Ammon's horn (tissue), 1 donor: ENCODE measurements at places on chromosomes 2 and 18.

GRCh38 chr2:109282360-109282759 is 153.4 kb downstream of the SH3RF3 start:
- no peak for DNase-seq

GRCh38 chr2:38156436-38156835 is 80.5 kb upstream of the CYP1B1 start:
- no peak for DNase-seq

- no peak for DNase-seq
Measured at GRCh38 chr2:239853121-239853520, 172.0 kb downstream of the NDUFA10 start.

GRCh38 chr2:233981574-233982420 is 64.6 kb downstream of the TRPM8 start:
- no peak for DNase-seq

DNA sequence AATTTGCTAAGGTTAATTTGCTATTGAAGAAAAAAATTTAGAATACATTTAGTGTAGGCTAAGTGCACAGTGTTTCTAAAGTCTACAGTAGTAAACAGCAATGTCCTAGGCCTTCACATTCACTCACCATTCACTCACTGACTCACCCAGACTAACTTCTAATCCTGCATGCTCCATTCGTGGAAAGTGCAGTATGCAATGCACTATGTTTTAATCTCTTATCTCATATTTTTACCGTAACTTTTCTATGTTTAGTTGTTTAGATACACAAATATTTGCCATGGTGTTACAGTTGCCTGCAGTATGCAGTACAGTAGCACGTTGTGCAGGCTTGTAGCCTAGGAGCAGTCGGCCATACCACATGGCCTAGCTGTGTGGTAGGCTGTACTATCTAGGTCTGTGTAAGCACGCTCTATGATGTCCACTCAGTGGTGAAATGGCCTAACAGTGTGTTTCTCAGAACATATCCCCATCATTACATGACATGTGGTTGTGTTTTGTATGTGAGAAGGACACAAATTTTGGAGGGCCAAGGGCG is 18.1 kb upstream of the RFX8 start:
- no peak for DNase-seq

DNA sequence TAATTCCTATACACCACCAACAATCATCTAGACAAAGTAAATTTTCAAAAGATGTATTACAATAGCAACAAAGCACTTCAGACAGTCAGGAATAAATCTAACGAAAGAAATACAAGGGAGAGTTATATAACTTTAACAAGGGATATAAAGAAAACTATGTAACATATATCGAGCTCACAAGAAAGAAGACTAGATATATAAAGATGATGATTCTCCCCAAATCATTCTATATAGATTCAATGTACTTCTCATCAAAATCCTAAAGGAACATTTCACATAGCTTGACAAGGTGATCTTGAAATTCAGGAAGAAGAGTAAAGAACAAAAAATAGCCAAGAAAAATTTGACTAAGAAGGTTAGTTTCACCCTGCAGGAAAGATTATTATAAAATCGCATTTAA is 179.4 kb downstream of the SP3 start:
- DNase-seq: no peak

GRCh38 chr2:44459739-44460138 is 98.0 kb downstream of the CAMKMT start:
- no peak for DNase-seq

DNA sequence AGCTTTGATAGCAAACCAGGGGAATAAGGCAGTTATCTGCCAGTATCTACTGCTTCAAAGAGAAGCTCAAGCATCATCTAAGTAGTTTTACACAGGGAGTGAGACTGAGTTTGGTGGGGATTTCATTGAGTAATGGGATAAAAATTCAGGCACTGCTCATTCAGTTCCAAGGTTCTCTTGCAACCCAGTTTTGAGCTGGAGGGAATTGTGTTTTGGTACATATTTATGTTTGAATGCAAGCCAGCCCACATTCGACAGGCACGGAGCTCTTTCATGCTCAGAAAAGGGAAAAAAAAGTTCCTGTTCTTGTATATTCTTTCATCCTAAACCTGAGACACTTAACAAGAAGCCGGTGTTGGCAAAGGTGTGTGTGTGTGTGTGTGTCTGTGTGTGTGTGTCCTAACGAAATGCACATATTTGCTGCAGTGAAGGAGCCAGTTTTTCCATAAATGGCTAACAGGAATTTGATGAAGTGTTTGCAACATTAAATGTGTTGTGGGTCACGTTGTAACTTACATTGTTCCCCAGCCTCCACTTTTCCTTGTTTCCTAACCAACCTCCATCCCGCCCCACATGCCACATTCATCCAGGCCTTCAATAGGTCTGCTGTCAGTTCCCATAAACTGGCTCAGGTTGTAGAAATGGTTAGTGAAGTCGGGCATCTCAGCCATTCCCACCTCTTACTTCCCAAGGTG is 311.1 kb downstream of the TXNL1 start:
- no peak for DNase-seq

DNA sequence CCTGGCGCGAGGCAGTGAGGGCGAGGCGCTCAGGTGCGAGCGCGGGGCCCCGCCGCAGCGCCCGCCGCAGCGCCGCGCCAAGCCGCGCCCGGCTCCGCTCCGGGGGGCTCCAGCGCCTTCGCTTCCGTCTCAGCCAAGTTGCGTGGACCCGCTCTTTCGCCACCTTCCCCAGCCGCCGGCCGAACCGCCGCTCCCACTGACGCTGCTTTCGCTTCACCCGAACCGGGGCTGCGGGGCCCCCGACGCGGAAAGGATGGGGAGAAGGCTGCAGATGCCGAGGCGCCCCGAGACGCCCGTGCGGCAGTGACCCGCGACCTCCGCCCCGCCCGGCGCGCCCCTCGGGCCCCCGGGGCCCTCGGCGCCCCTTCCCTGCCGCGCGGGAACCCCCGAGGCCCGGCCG is 328 bp upstream of the INHBB start:
- DNase-seq: no peak

GRCh38 chr2:174666312-174666711 is 68.7 kb upstream of the WIPF1 start:
- peak; percentile 57 for DNase-seq

GRCh38 chr2:204794624-204795023 is 249.3 kb downstream of the PARD3B start:
- no peak for DNase-seq

- DNase-seq: no peak
Measured at GRCh38 chr2:174836377-174836994, 72.2 kb upstream of the CHRNA1 start.

GRCh38 chr2:129404000-129404685 is 575.3 kb upstream of the RAB6C start:
- DNase-seq: no peak
